ENCODE measurements at places on chromosomes 1 and 21. TPM values are rescaled to one million over a fixed set of nuclear protein-coding genes. Genes with fewer than 3 reads are reported as not detected.

- no peak overlapping the region for H3K27ac ChIP-seq
- peaks cover 2% of the 10 kb centered on the region for H3K4me1 ChIP-seq
- H3K36me3 ChIP-seq: no peaks in the 10 kb centered on the region
Observed at GRCh38 chr1:204972426-204972825, 70.6 kb upstream of the CNTN2 start.

MYOG gene
- total RNA-seq: not detected

DNA sequence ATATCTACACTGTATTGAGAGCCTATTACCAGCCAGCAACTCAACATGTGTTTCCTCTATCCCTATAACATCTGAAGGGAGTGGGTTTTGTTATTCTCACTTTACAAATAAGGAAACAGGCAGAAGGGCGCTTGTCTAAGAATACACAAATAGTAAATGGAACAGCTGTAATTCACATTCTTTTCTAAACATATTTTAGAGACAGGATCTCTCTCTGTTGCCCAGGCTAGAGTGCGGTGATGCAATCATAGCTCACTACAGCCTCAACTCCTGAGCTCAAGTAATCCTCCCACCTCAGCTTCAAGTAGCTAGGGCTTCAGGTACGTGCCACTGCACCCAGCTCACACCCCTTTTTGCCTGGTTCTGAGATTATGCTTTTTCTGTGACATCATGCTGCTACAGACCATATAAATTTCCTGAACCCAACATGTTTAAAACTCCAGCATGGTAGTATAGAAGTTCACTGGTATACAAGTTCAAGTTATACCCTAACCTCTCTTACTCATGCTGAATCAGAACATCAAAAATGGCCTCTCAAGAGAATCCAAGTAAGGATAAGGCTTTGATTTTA, 8.6 kb upstream of the TACSTD2 start:
- peaks cover 14% of the 10 kb centered on the region for H3K4me1 ChIP-seq
- no peak overlapping the region for H3K4me3 ChIP-seq
- no peaks in the 10 kb centered on the region for H3K36me3 ChIP-seq
- no peak for DNase-seq

- H3K27ac ChIP-seq: no peak overlapping the region
- DNase-seq: no peak
- no peak overlapping the region for H3K4me3 ChIP-seq
- H3K36me3 ChIP-seq: no peaks in the 10 kb centered on the region
- H3K27me3 ChIP-seq: peaks cover 60% of the 10 kb centered on the region
Observed at GRCh38 chr1:17923666-17924065, 168.5 kb downstream of the ACTL8 start.

GRCh38 chr1:12448746-12449177, 169.2 kb downstream of the DHRS3 start:
- no peak for DNase-seq
- H3K4me1 ChIP-seq: peaks cover 32% of the 10 kb centered on the region
- H3K36me3 ChIP-seq: peaks cover 16% of the 10 kb centered on the region
- no peak overlapping the region for H3K27ac ChIP-seq

CCDC185 gene
- not detected for total RNA-seq

- H3K36me3 ChIP-seq: no peaks in the 10 kb centered on the region
- no peak overlapping the region for H3K27ac ChIP-seq
- no peak for DNase-seq
- H3K27me3 ChIP-seq: no peaks in the 10 kb centered on the region
- no peak overlapping the region for H3K4me3 ChIP-seq
- H3K4me1 ChIP-seq: peaks cover 19% of the 10 kb centered on the region
Observed at GRCh38 chr1:246152986-246153431, 354.1 kb downstream of the SMYD3 start.

HRNR gene
- total RNA-seq: not detected

BTBD8 gene
- total RNA-seq: 8.2 TPM

DNA sequence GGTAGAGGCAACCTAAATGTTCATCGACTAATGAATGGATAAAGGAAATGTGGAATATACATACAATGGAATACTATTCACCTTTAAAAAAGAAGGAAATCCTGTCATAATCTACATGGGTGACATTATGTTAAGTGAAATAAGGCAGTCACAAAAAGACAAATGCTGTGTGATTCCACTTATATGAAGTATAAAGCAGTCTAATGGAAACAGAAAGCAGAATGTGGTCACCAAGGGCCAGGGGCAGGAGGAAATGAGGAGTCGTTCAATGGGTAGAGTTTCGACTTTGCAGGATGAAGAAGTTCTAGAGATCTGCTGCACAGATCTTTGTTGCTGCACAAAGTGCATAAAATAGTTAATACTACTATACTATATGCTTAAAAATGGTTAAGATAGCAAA, 7.8 kb downstream of the DIPK1A start:
- H3K27me3 ChIP-seq: no peaks in the 10 kb centered on the region
- no peak for DNase-seq
- H3K27ac ChIP-seq: no peak overlapping the region
- no peaks in the 10 kb centered on the region for H3K36me3 ChIP-seq

GRCh38 chr1:231660198-231660597, 33.6 kb downstream of the DISC1 start:
- H3K36me3 ChIP-seq: peaks cover 11% of the 10 kb centered on the region
- no peaks in the 10 kb centered on the region for H3K27me3 ChIP-seq
- H3K4me3 ChIP-seq: no peak overlapping the region
- peaks cover 6% of the 10 kb centered on the region for H3K4me1 ChIP-seq
- DNase-seq: no peak
- no peak overlapping the region for H3K27ac ChIP-seq

TCHH gene
- total RNA-seq: not detected

DNA sequence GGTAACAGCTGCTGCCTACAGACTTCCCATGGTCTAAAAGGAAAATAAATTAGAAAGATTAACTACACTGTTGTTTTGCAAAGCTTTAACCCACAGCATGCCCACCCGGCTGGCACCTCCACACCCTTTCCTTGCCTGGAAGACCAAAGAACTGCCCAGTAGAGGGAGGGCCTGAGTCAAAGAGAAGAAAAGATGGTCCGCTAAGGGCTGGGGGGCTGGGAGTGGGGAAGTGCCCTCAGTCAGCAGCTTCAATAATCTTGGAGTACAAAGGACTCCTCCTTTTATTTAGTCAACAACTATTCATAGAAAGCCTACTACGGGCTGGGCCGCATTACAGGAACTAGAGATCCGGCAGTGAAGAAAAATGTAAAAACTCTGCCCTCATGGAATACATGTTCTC, 40.6 kb downstream of the ERI3 start:
- H3K27me3 ChIP-seq: no peaks in the 10 kb centered on the region
- no peak overlapping the region for H3K27ac ChIP-seq
- H3K36me3 ChIP-seq: peaks cover 26% of the 10 kb centered on the region
- DNase-seq: no peak

GRCh38 chr1:233331676-233332519, 4.4 kb downstream of the MAP3K21 start:
- no peak overlapping the region for H3K4me3 ChIP-seq
- H3K27me3 ChIP-seq: peaks cover under 1% of the 10 kb centered on the region
- no peak for DNase-seq
- H3K36me3 ChIP-seq: no peaks in the 10 kb centered on the region
- H3K27ac ChIP-seq: no peak overlapping the region

KRTAP25-1 gene
- not detected for total RNA-seq

DNA sequence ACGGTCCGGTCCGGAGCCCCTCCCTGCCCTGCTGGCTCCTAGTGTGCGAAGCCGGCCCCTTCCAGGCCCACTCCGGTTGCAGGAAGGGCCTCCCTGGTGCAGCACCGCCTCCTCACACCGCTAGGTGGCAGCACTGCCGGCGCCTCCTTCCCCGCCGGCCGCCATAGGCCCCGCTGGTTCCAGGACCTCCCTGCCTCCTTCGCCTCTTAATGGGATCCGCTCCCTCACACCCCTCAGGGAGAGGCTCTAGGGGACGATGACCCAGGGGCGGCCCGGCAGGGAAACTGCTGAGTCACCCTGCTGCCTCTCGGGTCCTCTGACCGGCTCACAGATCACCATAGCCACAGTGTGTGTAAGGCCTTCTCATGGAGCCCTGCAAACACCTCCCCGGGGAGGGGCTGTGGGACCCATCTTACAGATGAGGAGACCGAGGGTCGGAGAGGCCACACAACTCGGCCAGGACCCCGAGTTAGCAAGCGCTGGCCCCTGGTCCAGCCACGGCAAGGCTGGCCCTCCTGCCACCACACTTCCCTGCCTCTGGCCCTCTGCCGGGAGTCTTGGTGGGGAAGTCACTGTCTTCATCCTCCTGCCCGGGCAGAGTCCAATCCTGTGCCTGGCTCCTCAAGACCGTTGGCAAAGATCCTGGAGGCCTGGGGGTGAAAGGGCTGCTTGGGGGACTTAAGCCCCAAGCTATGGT, 1.6 kb upstream of the AJAP1 start:
- no peak overlapping the region for H3K4me3 ChIP-seq
- peaks cover 30% of the 10 kb centered on the region for H3K27me3 ChIP-seq
- H3K4me1 ChIP-seq: peaks cover 6% of the 10 kb centered on the region
- no peak overlapping the region for H3K27ac ChIP-seq
- H3K36me3 ChIP-seq: no peaks in the 10 kb centered on the region
